ENCODE measurements at places on chromosomes 7 and 10.

- DNase-seq = peak; percentile 76
Measured at GRCh38 chr10:110495731-110496552, 1.8 kb upstream of the DUSP5 start.

- DNase-seq = no peak
Measured at GRCh38 chr7:104814671-104815400, 199.2 kb upstream of the KMT2E start.

- no peak for DNase-seq
Measured at GRCh38 chr10:132893090-132893489, 49.3 kb downstream of the CFAP46 start.

DNA sequence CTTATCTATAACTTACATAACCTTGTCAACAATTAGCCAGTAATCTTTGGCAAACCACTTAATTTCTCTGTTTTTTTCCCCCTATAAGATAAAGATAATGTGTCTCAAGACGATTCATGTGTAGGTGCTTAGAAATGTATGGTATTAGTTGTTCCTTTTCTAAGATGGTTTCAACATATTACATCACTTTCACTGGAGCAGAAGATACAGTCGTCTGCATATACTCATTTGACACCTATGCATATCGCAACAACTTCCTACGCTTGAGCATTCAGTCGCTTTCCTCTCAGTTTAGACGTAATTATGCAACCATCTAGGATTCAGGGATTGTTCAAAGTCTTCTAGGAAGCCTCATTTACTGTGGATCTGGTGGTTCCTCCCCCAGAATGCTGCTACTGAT is 396.7 kb downstream of the PHTF2 start:
- DNase-seq = no peak

GRCh38 chr10:3255075-3255474 is 82.5 kb upstream of the PITRM1 start:
- no peak for DNase-seq

GRCh38 chr10:28822719-28823464 is 145.6 kb downstream of the BAMBI start:
- no peak for DNase-seq

DNA sequence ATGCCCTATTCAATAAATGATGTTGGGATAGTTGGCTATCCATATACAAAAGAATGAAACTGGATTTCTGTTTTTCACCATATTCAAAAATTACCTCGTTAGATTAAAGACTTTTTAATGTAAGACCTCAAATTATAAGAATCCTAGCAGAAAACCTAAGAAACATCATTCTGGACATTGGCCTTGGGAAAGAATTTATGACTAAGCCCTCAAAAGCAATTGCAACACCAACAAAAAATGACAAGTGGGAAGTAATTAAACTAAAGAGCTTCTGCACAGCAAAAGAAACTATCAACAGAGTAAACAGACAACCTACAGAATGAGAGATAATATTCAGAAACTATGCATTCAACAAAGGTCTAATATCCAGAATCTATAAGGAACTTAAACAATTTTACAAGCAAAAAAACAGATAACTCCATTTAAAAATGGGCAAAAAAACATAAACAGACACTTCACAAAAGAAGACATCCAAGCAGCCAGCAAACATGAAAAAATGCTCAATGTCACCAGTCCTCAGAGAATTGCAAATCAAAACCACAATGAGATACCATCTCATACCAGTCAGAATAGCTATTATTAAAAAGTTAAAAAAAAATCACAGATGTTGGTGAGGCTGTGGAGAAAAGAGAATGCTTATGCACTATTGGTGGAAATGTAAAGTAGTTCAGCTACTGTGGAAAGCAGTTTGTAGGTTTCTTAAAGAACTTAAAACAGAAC is 309.8 kb downstream of the AHR start:
- DNase-seq = no peak

DNA sequence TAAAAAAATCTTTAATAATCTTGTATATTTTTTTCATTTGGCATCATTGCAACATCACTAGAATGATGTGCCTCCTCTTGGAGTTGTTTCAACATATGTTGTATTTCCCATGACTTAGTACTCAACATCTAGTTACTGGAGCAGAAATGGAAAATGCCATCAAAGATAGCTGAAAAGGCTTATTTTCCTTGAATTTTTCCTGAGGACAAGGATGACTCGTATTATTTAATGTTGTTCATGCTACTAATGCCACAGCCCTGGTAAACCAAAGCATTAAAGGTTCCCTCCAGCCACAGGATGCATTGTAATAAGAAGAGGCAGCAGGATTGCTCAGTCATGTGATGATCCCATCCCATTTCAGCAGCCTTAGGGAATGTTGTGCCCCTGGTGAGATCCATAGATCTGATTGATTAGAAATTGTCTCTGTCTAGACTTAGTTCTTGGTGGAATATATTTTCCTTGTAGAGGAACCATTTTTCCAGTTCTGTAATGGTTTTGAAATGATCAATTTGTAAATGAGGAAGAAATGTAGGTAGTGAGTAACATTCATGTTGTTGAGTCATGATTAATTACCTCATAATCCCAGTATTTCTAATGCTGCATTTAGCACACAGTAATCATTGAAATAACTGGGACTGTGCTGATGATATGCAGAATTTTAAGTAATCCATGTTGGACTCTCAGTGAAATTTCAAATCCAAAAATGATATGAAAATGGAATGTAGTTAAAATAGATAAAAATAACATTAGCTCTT is 91.3 kb upstream of the SMIM30 start:
- no peak for DNase-seq

DNA sequence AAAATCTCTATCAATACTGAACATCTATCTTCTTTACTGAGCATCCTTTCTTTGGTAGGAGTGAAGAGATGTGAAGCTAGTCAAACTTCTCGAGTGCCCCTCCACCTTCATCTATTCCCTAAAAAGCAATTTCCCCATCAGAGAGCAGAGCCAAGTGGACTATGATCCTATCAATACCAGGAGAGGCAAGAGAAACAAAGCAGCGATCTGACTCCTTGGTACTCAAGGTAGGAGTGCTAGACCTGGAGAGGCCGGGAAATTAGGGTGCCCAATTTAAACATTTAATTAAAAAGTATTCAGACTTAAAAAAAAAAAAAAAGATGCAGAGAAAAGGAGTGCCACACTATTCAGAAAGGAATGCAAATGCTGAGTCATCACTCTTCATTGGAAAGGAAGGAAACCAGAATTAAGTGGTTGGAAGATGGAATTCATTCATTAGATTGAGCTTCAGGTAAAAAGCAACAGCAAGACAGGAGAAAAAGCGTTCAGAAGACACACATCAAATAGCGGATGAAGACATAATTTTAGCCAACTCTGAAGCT is 1.6 kb downstream of the TIAL1 start:
- DNase-seq = peak; percentile 25
